ENCODE measurements at places on chromosomes 3 and 15.

- no peak for DNase-seq
Measured at GRCh38 chr3:167777356-167777755, 41.8 kb downstream of the SERPINI1 start.

GRCh38 chr15:66948294-66948693 lies 117.1 kb upstream of the SMAD3 start:
- no peak for DNase-seq

DNA sequence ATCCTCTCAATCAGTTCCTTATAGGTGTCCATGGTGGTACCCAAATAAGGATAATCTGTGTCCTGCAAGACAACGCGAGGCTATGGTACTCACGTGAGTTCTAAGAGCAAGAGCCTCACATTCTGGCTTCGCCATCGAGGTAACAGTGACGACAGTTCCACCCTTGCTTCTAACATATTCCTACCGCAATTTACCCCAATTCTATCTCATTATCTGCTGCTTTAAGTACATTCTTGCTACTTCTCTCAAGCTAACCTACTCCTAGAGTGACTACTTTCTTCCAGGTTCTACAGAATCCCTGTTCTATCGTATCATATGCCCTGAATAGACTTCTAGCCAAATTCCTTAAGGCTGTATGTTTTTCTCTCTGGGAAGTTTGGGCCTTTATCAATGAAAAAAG lies 26.6 kb downstream of the TFRC start:
- no peak for DNase-seq

GRCh38 chr3:117626577-117626976 lies 917.0 kb downstream of the TUSC7 start:
- no peak for DNase-seq

GRCh38 chr3:139202226-139202958 lies 141.4 kb upstream of the MRPS22 start:
- no peak for DNase-seq

GRCh38 chr3:184322731-184323487 lies 8.5 kb downstream of the EIF4G1 start:
- no peak for DNase-seq

GRCh38 chr3:136296960-136297359 lies 46.8 kb downstream of the PCCB start:
- no peak for DNase-seq

DNA sequence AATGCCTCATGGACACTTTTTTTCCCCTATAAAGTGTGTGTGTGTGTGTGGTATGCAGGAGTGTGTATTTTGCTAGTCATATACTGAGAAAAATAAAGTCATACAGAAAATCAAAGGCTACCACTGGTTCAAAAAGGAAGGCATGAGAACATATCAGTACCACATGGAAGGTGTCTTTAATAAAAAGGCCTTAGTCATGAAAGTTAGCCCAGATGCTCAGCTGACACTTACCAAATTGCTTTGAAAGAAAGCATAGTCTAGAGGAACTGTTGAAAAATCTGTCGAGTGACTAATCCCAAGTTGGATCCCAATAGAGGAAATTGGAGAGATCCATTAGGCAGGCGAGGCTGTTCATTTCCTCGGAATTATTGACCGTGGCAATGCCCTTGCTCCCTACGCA lies 432.9 kb upstream of the CFAP20DC start:
- no peak for DNase-seq

DNA sequence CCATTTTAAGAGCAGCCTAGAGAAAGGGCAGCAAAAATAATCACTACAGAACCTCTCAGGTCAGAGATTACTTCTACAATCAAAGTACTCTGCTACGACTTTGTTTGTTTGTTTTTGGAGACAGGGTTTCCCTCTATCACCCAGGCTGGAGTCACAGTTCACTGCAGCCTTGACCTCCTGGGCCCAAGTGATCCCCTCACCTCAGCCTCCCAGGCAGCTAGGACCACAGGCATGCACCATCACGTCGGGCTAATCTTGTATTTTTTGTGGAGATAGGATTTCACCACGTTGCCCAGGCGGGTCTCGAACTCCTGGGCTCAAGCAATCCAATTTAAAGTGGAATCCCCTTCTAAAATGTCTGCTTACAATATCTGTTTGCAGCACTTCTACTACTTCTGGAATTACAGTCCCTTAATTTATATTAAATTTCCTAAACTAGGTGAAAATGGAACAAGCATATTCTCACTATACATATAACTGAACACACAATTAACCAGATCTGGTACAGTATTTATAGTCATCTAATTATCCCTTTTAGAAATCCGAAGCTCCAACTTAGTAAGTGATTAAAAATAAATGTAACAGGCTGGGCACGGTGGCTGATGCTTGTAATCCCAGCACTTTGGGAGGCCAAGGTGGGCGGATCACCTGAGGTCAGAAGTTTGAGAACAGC lies 4.4 kb downstream of the UACA start:
- no peak for DNase-seq

- no peak for DNase-seq
Measured at GRCh38 chr15:32859996-32860395, 142.2 kb downstream of the GREM1 start.

GRCh38 chr3:72536206-72536877 lies 311.9 kb downstream of the SHQ1 start:
- DNase-seq, result no peak

DNA sequence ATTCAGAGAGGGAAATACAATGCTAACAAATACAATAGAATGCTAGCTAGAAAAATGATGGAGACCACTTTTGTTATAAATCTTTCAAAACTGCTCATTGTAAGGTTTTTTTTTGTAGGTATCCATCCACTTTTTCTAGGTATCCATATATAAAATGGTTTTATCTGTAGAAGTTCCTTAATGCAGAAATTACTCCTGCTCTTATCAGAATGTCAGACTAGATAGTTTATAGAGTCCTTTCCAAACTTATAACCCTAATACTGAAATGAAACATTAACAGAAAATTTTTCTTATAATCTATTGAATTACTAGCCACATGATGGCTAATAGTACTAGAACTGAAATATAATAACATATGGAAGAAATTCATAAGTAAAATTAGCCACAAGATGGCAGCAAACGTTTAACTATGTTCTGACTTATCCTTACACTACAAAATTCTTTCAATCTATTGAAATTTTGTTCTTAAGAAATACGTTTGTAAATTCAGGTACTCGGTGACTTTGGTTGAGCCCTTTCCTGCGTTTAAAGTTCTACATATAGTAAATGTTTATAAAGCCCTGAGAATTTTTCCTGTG lies 58.5 kb downstream of the ECT2 start:
- no peak for DNase-seq

DNA sequence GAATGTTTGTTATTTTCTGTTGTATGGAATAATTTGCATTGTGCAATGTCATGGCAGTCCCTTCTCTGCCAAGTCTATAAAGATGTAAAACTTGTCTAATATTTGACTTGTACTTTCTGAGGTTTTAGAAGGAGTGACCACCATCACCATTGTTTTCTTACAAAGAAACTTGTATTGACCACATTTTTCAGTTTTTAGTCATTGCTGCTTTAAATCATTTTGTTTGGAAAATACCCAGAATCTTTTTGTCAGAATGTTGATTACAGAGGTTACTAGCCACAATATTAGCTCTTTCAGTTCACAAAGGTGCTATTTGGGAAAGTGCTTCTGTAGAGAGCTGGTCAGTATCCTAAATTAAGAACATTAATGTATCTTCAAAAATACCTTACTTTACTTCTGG lies 532.4 kb upstream of the GBE1 start:
- no peak for DNase-seq

DNA sequence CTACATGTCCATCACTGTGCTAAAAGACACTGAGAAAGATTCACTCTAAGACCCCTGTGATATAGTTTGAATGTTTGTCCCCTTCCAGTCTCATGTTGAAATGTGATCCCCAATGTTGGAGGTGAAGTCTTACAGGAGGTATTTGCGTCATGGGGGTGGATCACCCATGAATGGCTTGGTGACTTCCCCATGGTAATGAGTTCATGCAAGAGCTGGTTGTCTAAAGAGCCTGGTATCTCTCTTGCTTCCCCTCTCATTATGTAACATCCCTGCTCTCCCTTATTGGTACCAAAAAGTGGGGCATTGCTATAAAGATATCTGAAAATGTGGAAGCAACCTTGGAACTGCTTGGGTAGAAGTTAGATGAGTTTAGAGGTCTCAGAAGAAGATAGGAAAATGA lies 32.2 kb upstream of the FAM174B start:
- no peak for DNase-seq

GRCh38 chr3:160746976-160747375 lies 9.1 kb upstream of the PPM1L start:
- DNase-seq, result no peak
